ENCODE measurements at places on chromosomes 11 and 22.

GRCh38 chr11:10005955-10006525 lies 288.0 kb downstream of the SBF2 start:
- no peak for DNase-seq

GRCh38 chr11:127791844-127792243 lies 791.3 kb upstream of the KIRREL3 start:
- DNase-seq: no peak

- no peak for DNase-seq
Observed at GRCh38 chr11:29578806-29579205, 438.0 kb downstream of the KCNA4 start.

DNA sequence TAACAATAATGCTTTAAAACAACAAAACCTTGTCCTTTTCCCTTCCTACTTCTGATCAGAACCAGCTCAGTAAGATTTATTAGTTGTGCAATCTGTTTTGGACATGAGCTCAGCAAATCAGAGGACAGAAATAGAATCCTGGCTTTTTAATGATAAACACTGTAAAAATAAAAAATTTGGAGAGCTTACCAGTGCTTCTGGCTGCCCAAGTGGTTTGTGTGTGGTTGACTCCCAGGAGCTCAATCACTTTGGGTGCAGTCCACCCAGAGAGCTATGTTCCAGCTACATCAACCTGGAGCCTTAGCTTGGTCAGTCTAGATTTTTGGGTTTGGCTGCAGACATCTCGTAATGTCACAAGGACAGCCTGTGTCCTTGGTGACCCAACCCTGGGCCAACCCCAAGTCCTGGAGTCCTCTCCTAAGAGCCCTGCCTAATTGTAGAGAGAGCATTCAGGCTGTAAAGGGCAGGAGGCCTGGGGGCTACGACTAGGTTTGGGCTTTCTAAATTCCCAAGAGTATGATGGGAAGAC lies 28.5 kb downstream of the CD44 start:
- DNase-seq: peak; percentile 76

- no peak for DNase-seq
Observed at GRCh38 chr11:62068730-62069129, 55.1 kb upstream of the INCENP start.

DNA sequence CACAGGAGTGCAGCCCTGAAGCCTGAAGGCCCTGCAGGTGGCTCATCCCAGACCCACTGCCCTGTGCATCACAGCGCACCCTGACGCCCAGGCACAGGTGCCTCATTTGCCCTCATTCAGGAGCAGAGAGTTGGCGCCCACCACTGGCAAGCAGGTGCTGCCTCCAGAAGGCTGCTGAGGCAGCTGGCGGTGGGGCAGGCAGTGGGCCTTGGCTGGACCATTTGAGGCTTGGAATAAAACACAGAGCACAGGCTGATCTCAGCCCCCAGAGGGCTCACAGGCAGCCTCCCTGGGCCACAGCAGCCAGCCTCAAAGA lies 1151.9 kb downstream of the BRD1 start:
- DNase-seq: no peak

DNA sequence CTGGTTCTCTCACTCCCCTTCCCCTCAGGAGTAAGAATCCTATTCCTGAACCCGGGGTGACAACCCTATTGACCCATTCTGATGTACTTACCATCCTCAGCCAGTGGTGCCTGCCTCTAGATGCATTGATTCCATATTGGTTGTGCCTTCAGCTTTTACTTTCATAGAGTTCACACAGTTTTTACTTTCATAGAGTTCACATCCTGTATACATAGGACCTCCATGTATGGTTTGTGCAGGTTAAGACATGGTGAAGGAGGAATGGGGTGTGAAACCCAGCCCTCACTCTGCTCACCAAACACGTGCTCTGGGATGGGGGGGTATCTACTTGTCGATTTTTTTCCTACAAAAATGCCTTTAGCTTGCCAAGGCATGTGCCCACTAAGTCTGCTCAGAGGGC lies 105.6 kb upstream of the TBCEL start:
- no peak for DNase-seq

- peak; percentile 25 for DNase-seq
Observed at GRCh38 chr11:31106968-31107576, 262.5 kb downstream of the DCDC1 start.

- DNase-seq: peak; percentile 90
Observed at GRCh38 chr11:64854534-64855502, 10.4 kb upstream of the CDC42BPG start.

- no peak for DNase-seq
Observed at GRCh38 chr11:64027651-64028397, 7.9 kb upstream of the FLRT1 start.

- no peak for DNase-seq
Observed at GRCh38 chr11:6402561-6402981, 12.3 kb downstream of the SMPD1 start.

DNA sequence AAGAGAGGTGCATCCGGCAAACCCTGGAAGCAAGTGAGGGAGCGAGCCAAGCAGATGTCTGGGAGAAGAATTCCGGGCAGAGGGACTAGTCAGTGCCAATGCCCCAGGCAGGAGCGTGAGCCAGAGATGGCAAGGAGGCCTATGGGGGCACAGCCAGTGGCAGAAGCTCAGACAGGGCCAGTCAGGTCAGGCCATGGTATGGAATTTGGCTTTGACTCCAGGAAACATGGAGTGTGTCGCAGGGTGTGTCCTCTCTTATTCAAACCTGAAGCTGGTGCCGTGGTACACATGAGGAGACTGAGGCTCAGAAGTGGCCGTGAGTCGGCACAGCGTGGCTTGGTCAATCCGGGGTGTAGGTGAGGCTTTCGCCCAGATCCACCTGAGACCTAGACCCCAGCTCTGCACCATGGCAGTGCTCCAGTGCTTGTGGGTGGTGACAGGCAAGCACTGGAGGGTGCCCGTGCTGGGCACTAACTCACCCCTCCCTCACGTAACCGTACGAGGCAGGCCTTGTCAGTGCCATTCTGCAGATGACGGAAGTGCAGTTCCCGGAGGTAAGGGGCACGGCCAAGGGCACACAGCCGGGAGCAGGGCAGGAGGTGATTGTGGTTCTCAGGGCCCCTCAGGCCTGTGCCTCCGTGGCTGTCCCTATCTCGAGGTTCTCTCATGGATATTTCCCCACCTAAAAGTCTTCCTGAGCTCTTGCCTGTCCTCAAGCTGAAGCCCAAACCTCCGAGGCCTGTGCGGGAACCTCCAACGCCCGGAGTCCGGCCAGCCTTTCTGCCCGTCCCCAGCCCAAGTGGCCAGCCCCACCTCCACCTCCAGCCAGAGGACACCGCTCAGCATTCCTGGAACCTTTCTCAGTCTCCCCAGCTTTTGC lies 10.6 kb upstream of the SPI1 start:
- no peak for DNase-seq

- no peak for DNase-seq
Observed at GRCh38 chr11:45530111-45530510, 135.3 kb downstream of the CHST1 start.

DNA sequence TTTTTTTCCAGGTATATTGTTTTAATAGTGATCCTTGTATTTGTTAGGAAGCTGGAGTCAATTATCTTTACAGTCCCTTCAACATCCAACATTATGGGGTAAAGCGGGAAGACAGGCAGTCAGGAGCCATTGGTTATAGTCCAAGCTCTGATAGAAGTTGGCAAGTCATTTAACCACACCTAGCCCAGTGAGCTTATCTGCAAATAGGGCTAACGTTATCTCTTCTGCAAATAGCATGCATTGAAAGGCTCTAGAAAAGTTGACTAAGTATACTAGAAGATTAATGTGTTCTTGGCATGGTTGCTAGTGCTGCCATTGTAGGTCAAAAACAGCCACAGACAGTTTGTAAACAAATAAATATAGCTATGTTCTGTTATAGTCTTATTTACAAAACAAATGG lies 520.7 kb downstream of the OPCML start:
- no peak for DNase-seq

GRCh38 chr22:19238900-19239299 lies 52.6 kb downstream of the CLTCL1 start:
- DNase-seq: peak; percentile 50

DNA sequence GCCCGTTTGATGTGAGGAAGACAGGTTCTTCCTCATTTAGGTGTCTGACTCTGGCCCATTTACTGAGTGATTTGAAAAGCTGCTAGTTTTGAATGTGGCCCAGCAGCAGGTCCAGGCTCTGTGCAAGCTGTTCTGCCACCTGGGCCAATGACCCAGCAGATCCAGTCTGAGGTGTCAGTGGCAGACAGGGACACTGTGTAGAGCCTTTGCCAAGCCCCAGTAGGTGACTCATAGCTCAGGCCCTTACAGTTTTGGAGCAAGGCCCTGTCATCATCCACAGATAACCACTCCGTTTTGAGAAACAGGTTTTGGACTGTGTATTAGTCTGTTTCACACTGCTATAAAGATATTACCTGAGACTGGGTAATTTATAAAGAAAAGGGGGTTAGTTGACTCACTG lies 23.9 kb downstream of the TSPAN32 start:
- peak; percentile 20 for DNase-seq

- no peak for DNase-seq
Observed at GRCh38 chr22:28068826-28069225, 149.8 kb upstream of the PITPNB start.

DNA sequence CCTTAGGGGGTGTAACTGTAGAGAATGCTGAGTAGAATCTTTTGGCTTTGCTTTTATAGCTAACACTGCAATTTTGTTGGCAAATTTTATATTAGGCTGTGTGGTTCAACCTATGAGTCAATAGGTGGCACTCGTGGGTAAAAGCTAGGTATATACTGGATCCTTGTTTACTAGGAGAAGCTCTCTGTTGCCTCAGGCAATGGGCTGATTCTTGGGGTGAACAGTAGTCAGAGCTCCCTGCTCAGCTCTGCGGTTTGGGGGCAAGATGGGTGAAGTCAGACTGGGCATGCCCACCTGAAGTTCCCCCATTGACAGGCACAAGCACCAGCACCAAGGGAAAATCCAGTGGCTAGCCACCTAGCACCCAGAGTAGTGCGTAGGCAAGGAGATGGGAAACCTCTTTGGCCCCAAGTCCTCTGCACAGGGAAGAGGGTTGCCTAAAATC lies 238.7 kb downstream of the FAM181B start:
- DNase-seq: no peak

GRCh38 chr22:39229688-39230260 lies 15.0 kb downstream of the PDGFB start:
- DNase-seq: no peak

DNA sequence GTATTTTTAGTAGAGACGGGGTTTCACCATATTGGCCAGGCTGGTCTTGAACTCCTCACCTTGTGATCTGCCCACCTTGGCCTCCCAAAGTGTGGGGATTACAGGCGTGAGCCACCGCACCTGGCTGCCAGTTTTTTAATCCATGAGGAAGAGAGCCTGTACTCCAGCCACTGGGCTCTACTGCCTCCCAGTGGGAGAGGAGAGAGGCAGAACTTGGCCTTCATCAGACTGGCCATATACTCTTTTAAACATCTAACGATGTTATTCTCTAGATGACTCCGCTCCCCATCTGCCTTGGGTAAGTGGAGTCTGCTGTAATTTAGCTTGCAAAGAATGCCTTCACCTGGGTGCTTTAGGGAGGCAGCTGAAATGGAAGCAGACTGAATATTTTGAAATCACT lies 34.6 kb downstream of the SLC6A5 start:
- DNase-seq: no peak

GRCh38 chr11:82303671-82304070 lies 430.0 kb downstream of the FAM181B start:
- DNase-seq: no peak

DNA sequence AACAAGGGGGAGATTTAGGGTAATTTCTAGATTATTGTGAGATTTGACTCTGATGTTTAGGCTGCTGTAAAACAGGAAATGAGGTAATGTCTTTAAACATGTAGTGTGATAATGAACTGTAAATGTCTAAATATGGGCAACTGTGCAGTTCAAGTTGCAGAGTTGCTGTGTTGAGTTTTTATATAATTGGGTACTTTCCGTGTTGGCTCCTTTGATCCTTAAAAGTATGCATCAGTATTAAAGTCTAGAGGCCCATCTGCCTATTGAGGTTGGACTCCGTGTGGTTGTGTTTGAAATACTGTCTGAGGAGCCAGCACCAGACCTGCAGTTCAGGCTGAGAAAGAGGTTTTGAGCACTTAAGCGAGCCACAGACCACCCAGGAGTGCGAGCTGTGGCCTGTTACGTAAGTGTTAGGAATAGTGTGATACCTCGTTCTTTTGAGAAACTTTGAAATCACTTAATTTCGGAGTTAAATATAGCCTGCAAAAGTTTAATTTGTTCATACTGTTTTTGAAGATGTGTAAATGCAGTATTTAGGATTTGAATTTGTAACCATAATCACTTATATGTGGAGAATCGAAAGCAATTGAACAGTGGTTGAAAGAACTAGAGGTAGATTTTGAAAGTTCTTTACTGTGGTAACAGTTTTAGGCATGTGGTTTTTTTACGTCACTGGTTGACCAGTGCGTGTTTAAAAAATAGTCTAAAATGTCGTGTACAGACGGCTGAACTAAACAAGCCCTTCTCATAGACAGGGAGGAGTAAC lies 9.0 kb downstream of the FAM118A start:
- DNase-seq: no peak

GRCh38 chr22:49514641-49515040 lies 313.0 kb downstream of the BRD1 start:
- DNase-seq: no peak

GRCh38 chr11:32894149-32894827 lies 1.7 kb downstream of the QSER1 start:
- DNase-seq: peak; percentile 80

DNA sequence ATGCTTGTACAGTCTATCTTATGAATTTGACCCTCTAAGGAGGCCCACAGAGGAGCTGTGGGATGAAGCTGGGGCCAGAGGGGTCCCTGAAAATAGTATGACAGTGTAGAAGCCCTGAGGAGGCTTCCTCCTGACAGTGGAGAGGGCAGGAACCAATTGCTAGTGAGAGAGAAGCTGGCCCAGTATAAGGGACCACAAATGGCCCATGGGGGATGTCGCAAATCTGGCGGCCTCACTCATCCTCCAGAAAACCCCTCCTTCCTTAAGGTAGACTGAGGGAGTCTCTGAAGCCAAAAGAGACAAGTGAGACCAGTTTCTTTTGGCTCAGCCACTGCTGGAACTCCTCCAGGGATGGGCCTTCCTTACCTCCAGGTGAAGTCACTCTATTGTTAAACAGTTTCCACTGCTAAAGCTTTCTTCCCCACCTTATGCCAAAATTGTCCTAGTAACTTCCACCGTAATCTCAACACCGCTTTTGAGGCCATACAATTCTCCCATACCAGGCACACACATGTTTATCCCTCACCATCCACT lies 17.8 kb upstream of the CASTOR1 start:
- DNase-seq: no peak

DNA sequence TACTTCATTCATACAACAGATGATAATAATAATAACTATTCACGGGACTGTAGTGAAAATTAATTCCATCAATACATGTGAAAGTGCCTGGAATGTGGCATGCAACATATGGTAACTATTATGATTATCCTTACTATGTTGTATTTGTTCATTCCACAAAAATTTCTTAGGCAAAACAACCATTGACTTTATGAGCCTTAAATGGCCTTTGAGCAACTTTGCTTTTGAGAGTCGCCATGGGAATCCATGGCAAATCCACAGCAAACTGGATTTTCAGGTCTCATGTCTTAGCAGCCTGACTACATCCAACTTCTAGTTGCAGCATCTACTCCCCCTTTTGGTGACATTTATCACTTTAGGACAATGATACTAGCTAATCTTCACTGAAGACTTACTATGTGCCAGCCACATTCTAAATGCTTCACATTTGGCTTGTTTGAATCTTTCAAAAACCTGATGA lies 56.8 kb downstream of the SLC1A2 start:
- peak; percentile 46 for DNase-seq

- DNase-seq: no peak
Observed at GRCh38 chr22:46117206-46118199, 32.8 kb upstream of the PPARA start.

GRCh38 chr11:126061707-126062678 lies 673 bp downstream of the CDON start:
- DNase-seq: peak; percentile 61
